ENCODE measurements at places on chromosomes 16 and 17. TPM values are rescaled to one million over a fixed set of nuclear protein-coding genes. Genes with fewer than 3 reads are reported as not detected.

DNA sequence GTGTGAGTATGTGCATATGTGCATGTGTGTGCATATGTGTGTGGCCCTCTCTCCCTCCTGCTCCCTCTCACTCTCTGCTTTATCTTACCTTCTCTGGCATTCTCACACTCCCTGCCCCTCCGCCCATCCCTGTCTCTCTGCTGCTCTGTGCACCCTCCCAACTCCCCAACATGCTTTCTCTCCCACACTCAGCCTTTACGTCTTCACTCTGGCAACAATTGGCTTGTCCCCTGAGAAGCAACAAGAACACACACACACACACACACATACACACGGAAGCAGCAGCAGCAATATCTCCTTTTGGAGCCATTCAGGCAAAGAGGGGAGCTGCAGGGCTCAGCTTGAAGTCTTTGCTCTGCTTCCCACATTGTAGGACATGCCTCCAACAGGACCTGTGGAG is 27.8 kb downstream of the PITPNM3 start:
- no peak for DNase-seq

DNA sequence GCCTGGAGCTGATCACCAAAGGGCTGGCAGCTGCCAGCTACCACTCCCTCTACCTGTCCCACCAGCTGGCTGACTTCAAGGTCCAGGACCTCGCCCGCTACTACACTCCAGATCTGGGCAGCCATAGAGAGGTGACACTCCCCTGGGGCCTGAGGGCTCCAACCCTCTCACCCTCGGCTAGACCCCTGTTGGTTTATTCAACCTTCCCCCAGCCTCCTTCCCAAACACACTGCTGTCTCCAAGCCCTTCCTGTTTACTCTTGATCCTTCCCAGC is 18.0 kb downstream of the ALOX12B start:
- DNase-seq, result no peak

DNA sequence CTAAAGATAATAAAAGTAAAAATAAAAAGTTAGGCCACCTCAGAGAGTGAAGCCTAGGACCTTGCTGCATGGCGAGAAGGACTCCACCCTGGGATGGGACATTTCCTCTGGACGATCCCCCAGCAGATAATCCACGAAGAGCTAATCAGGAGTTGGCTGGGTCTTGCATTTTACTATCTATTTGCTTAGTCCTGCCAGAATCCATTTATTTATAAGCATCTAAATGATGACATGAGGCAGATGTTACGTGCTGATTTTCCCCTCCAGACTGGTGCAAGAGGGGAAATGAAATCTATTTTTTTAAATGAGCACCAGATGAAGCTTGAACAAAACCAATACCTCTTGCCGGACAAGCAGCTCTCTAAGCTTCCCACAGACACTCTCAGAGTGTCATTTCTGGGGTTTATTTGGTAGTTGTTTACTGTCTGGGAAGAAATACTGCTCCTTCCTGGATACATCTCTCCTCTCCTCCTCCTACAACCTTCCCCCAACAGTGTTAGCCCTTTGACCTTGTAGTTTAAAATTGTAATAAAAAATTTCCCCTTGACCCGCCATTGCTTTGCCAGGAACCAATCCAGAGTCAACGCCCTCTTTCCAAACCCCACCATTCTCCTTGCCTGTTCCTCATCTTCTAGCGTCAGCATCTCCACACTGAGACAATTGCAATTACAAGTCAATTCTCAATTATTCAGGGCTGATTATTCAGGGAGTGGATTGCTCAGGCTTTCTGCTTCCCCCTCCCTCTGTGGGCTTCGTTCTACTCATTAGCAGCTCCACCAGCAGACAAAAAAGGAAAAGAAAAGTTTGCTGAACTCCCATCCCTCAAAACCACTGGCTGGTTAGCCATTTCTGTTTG is 63.0 kb downstream of the GSG1L start:
- no peak for DNase-seq

- no peak for DNase-seq
Measured at GRCh38 chr17:55870044-55870443, 119.2 kb downstream of the PCTP start.

DNA sequence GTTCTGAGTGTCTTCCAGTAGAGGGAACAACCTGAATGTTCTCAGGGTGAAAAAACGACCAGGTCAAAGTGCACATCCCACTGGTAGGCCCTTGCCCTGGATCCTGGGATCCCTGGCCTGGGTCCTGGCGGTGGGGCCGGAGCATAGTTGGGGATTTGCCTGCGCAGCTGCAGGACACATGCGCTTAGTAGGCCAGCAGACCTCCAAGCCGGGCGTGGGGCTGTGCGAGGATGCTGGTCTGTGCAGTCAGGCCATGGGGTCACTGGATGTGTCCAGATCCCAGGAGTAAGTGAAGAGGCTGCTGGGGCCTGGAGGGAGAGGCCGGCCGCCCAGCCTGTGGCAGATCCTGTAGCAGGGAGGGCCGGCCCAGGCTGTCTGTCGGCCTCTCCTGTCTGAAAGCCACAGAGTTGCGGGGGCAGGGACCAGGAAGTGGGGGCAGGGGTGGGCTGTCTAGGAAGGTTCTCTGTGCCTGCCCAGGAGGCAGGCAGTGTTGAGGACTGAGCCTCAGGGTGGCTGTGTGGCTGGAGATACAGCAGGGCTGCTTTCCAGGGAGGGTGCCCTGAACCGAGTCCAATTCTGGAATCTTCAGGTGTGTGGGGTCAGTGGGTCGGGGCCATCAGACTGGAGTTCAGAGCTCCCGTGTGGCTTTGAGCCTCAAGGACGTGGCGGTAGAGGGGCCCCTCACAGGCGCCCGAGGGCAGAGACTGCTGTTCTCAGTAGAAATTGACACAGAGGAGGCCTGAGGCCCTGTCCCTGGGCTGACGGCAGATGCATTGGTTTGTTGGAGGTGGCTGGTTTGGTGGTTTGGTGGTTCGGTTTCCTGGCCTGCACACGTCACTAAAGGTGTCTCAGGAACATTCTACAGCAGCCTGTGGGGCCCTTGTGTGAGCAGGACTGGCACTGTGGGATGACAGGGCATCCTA is 17.2 kb upstream of the NUDT16L1 start:
- DNase-seq, result peak; percentile 93

DHRS7C gene
- total RNA-seq, result not detected

DNA sequence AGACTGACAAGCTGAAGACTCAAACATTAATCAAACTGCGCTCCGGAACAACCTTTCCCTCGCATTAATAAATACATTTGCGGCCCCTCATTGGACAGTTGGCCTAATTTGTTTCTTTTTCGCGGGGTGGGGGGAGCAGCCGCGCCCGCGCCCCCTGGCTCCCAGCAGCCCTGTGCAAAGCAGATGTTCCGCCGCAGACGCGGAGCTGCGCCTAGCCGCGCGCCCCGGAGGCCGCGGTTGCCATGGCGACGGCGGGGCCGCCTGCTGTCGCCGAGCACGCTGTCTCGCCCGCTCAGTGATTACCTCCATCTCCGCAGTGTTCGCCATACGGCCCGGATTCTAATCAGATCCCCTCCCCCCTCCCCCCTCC is 25.5 kb downstream of the COPZ2 start:
- peak; percentile 93 for DNase-seq

DNA sequence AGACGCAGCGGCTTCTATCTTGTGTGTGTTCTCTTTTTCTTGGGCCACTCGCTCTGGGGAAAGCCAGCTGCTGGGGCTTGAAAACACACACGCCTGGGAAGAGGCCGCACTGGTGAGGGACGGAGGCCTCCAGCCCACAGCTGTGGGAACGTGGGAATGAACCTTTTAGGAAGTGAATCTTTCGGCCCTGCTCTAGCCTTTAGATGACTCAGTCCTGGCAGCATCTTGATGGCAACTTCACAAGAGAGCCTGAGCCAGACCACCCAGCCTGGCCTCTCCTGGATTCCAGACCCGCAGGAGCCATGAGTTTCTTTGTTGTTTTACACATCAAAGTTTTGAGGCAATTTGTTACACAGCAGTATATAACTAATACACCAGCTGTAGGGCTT is 2.2 kb upstream of the PDPK1 start:
- DNase-seq, result no peak

GRCh38 chr16:87698676-87699199 is 67.0 kb downstream of the KLHDC4 start:
- no peak for DNase-seq

SREBF1 gene
- 154 TPM for total RNA-seq

DNA sequence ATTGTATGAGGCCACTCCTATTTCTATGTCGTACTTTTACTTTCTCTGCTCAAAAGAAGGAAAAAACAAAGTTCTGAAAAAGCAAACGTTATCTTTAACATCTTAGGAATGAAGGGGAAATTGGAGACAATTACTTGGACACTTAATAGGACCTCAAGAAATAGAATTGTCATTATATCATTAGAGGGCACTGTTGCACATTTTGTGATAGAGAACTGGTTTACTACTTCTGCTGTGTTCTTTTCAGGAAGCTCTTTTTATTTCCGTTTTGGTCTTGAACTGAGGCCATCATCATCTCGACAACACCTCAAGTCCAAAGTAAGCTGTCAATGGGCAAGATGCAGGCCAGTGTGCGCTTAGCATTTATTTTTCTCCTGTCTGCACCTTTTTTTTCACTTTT is 14.6 kb downstream of the COG4 start:
- DNase-seq, result no peak

MXRA7 gene
- 3.7 TPM for total RNA-seq

Data from activated CD4-positive, alpha-beta T cell treated with anti-CD3 and anti-CD28 coated beads, Interleukin-2, amount 10 ng/mL, durations not matched to agents 24 days and 14 days (primary cell).